ENCODE measurements at places on chromosomes 6 and 20.
A peak's percentile ranks its signal among the peaks of the same experiment; 100 is the strongest.

- DNase-seq: no peak
Measured at GRCh38 chr6:170583756-170584180, 669 bp downstream of the PDCD2 start.

GRCh38 chr20:43537921-43538877 lies 20.6 kb upstream of the SGK2 start:
- no peak for DNase-seq

- DNase-seq: no peak
Measured at GRCh38 chr6:89110284-89110683, 7.6 kb downstream of the SRSF12 start.

DNA sequence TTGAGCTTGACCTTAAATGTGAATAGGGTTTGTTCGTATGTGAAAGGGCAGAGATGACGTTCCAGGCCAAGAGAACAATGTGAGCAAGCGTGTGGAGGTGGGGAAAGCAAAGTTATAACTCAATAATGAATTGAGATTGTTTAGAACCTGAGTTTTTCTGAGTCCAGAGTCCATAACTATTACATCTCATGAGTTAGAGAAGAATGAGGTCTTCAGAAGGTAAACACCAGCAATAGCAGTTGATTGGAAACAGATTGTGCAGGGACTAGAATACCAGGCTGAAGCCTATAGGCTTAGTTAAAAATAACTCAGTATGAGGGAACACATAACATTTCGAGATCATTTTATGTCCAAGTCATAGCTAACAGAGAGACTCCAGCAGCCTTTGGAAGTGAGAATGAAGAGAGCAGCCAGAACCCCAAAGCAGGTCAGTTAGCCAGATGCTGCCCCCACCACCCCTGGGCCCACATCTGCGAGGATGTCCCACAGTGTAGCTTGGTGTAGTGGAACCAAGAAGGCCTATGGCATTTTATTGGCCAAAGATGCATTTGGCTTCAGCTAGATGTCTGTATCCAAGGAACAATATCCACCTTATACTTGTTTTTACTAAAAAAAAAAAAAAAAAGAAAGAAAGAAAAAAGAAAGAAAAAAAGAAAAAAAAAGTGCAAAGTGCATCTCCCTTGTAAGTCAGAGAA lies 121.7 kb downstream of the TNFRSF21 start:
- no peak for DNase-seq

DNA sequence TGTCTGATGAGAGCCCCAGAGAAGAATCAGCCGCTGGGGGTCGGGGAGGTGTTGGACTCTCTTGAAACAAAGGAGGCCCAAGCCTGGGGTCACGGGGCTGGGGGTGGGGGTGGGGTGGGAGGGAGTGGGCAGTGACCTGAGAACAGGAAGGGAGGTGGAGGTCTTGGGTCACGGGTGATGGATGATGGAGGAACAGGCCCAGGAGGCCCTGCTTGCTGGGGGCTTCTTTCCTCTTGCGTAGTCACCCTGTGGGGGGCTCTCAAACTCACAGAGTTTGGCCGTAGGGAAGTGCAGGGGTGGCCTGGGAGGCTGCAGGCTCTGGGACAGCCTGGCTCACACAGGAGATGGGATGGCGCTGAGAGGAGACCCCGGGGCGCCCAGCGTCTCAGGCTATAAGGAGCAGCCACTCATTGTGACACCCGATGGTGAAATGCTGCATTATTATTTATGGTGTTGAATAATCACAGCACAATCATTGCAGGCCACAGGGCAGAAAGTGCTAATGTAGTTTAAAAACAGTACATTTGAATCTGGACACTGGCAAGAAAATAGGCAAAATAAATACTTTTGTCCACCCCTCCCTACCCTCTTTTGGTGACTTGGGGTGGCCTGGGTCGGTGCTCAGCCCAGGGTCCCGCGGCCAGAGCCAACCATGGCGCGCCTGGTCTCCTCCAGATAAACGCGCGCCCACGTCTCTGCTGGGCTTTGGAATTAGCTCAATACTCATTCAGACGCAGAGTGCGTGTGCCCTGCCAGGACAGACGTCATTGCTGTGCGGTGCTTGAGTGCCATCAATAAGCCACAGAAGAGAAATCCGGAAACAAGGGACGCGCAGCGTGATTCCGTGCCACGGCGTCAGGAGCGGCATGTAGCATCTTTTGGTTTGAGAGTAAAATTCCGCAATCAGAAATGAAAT lies 27.3 kb upstream of the BHLHE23 start:
- DNase-seq: no peak

GRCh38 chr6:44001318-44002066 lies 125.8 kb downstream of the MRPL14 start:
- DNase-seq: peak; percentile 57

- DNase-seq: no peak
Measured at GRCh38 chr6:82248273-82248735, 760 bp upstream of the IBTK start.

DNA sequence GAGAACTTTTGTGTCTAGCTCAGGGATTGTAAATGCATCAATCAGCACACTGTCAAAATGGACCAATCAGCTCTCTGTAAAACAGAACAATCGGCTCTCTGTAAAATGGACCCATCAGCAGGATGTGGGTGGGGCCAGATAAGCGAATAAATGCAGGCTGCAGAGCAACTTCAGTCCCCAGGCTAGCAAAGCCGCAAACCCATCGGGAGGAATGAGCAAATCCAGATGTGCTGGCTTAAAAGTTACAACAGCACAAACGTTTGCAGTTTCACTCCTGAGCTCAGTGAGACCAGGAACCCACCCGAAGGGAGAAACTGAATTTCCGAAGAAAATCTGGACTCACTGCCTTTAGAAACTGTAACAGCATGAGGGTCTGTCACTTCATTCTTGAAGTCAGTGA lies 21.9 kb upstream of the MBOAT1 start:
- no peak for DNase-seq

- DNase-seq: no peak
Measured at GRCh38 chr6:130713144-130713543, 114.1 kb upstream of the SMLR1 start.

DNA sequence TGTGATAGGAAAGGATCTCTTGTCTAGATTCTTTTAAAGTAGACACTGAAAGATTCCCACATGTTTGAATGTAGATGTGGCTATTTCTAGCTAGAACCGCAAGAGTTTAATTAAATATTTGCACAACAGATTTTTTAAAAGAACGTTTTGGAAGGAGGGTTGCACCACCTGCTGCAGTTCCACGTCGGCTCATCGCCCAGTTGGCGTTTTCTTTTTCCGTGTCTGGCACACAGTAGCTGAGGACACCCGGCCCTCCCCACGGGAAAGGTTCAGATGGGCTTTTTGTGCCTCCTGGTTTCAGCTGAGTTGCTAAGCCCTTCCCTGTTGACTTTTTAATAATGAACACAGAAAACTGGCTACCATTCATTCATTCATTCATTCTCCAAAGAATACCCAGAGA lies 41.8 kb upstream of the DOK5 start:
- no peak for DNase-seq

DNA sequence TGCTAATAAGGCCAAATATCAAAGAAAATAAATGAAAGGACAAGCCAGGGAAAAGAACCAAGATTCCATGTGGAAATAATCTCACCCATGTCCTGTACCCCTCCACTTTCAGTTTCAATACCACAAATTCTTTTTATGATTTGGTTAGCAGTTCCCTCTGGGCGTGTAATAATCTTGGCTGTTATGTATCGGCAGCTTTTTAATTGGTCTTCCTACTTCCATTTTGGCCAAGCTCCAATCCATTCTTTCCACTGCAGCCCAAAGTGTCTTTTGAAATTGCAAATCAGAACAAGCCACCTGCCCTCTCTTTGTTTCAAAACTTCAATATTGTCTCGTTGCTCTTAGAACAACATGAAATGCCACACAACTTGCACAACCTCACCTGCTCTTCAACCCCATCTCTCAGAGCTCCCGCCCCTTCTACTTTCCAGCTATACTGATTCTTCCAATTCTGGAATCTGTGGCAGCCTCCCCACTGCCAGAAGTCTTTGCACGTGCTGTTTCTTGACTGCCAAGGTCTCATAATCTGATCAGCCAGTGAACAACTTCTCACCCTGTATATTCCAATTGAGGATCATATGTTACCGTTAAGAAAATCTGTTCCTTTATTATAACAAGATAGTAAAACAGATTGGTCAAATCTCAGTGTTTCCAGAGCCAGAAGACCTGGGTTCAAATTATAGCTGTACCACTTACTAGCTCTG lies 354.5 kb downstream of the CBLN4 start:
- no peak for DNase-seq

- DNase-seq: no peak
Measured at GRCh38 chr20:24842918-24843715, 106.0 kb upstream of the CST7 start.

GRCh38 chr6:25793970-25794369 lies 37.9 kb downstream of the SLC17A1 start:
- DNase-seq: no peak

- DNase-seq: no peak
Measured at GRCh38 chr6:159122453-159122852, 46.7 kb upstream of the FNDC1 start.

DNA sequence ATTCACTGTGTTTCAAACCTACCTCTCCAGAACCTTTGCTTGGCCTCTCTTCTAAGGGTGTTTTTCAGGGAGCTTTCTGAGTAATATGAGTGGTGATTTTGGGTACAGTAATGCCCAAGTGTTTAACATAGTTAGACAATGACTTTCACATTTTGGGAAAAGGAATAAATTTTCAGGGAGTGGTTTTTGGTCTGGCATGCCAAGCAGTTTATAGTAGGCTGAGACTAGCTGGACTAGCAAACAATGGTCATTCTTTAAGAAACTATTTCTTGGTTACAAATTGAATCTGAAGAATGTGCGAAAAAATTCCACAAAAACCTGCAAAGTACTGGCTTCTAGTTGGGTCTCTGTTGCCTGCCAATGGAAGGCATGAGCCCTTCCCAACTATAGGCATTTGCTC lies 15.4 kb downstream of the FNDC1 start:
- no peak for DNase-seq

- no peak for DNase-seq
Measured at GRCh38 chr6:15658181-15658744, 4.6 kb downstream of the DTNBP1 start.

- DNase-seq: no peak
Measured at GRCh38 chr20:26216025-26216424, 519.4 kb upstream of the ZNF337 start.

DNA sequence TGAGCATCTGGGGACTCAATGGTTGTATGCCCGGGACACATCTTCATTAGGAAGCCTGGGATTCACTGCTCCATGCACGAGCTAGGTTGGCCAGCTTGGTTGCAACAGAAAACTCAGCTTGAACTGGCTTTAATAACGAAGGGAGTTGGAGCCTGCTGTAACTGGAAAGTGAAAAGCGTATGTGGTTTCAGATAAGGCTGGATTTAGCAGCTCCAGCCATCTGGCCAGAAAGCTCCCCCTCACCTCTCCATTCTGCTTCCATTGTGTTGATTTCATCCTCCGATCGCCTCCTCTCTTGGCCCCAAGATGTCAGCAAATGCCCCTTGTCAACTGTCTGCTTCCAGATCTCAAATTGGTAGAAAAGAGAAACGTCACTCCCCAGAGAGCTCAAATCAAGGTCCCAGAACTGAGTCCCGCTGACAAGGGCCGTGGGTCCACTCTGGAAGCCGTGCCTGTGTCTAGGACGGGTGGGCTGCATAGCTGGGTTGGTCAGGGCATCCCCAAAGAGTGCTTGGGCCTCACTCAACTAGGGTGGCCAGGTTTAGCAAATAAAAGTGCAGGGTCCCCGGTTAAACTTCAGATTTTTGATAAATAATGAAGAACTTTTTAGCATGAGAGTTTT lies 117.0 kb upstream of the PMEPA1 start:
- DNase-seq: peak; percentile 46
